Heart right ventricle (tissue), 16 donors: ENCODE measurements at places on chromosomes 7 and 10. TPM values are rescaled to one million over a fixed set of nuclear protein-coding genes. Genes with fewer than 3 reads are reported as not detected.
A peak's percentile ranks its signal among the peaks of the same experiment; 100 is the strongest.

The ZNF680 gene
- polyA plus RNA-seq, result 2.9 TPM

The CNPY1 gene
- polyA plus RNA-seq, result not detected

The OPN4 gene
- 0.29 TPM for polyA plus RNA-seq

The PAPOLB gene
- polyA plus RNA-seq, result 0.01 TPM

The CRTAC1 gene
- 0.22 TPM for polyA plus RNA-seq

The SPDYE8 gene
- not detected for polyA plus RNA-seq

The GPR158 gene
- under 0.01 TPM for polyA plus RNA-seq

The ARID5B gene
- polyA plus RNA-seq, result 5.8 TPM

- no peak overlapping the region for H3K27ac ChIP-seq
- peaks cover 6% of the 10 kb centered on the region for H3K27me3 ChIP-seq
- H3K4me1 ChIP-seq, result no peaks in the 10 kb centered on the region
- no peak overlapping the region for H3K4me3 ChIP-seq
- DNase-seq, result no peak
- no peaks in the 10 kb centered on the region for H3K36me3 ChIP-seq
Observed at GRCh38 chr7:26135551-26135950, 16.4 kb upstream of the NFE2L3 start.

DNA sequence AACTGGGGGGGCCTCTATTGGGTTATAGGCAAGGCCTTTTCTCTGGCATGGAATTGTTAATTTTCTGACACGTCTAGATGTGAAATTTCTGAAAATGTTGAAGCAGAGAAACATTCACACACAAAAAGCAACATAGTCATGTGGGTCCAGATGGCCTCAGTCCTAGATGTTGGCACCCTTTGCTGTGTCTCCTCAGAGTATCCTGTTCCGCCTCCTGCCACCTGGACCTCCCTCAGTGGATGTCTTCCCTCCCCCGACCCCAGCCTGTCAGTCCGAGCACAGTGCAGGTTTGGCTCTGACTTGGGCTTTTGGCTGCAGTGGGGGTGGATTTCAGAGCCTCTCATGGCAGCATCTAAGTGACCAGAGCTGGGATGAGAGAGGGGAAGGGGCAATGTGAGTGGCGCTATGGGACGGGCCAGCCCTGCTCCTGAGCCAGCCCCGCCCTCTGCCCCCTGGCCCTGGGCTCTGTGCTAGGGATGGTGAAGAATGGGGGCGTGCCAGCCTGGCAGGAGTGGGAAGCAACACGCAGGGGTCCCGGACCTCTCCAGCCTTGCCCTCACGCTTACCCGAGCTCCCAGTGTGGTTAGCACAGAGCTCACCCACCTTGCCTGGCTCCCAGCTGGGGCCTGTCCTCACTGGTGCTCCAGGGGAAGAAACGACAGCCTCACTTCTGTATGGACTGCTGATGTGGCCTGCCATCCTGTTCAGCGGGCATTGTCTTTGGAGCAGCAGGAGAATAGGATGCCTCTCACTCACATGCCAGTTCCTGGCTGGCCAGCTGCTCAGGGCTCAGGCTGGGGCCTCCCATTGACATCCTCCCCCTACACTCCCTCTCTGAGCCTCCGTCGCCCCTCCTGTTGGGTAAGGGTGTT is 6.2 kb downstream of the ATP6V0E2 start:
- no peaks in the 10 kb centered on the region for H3K27me3 ChIP-seq
- H3K36me3 ChIP-seq, result no peaks in the 10 kb centered on the region
- H3K27ac ChIP-seq, result no peak overlapping the region

DNA sequence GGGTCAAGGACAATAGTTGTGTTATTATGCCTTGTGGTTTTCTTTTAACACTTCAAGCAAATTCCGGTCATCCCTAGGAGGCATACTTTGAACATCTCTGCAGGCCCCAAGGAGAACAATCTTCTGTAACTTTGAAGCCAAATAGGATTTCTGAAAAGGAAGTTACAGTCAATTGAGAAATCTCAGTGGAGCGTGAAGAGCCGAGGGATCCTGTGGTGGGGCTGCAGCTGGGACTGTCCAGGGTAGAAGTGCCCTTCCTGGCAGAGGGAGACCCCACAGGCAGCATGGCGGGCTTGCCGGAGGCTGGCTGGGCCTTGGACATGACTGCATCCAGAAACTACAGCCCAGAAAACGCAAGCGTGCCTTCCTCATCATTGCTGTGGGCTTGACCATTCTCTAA is 179.7 kb downstream of the PTPN20 start:
- no peaks in the 10 kb centered on the region for H3K4me1 ChIP-seq
- H3K36me3 ChIP-seq, result no peaks in the 10 kb centered on the region
- H3K27me3 ChIP-seq, result no peaks in the 10 kb centered on the region
- DNase-seq, result no peak
- H3K4me3 ChIP-seq, result no peak overlapping the region

- H3K4me1 ChIP-seq, result no peaks in the 10 kb centered on the region
- H3K27ac ChIP-seq, result no peak overlapping the region
- DNase-seq, result no peak
- no peak overlapping the region for H3K4me3 ChIP-seq
- no peaks in the 10 kb centered on the region for H3K36me3 ChIP-seq
Observed at GRCh38 chr7:151888079-151889067, 11.5 kb upstream of the PRKAG2 start.

- peak; percentile 34 for DNase-seq
- H3K4me1 ChIP-seq, result peaks cover 34% of the 10 kb centered on the region
- no peaks in the 10 kb centered on the region for H3K36me3 ChIP-seq
- no peak overlapping the region for H3K4me3 ChIP-seq
- no peaks in the 10 kb centered on the region for H3K27me3 ChIP-seq
Observed at GRCh38 chr7:132419542-132419941, 156.7 kb downstream of the PLXNA4 start.

GRCh38 chr7:104820836-104821535 is 193.0 kb upstream of the KMT2E start:
- H3K27ac ChIP-seq, result no peak overlapping the region
- DNase-seq, result no peak
- H3K4me3 ChIP-seq, result no peak overlapping the region
- no peaks in the 10 kb centered on the region for H3K27me3 ChIP-seq

DNA sequence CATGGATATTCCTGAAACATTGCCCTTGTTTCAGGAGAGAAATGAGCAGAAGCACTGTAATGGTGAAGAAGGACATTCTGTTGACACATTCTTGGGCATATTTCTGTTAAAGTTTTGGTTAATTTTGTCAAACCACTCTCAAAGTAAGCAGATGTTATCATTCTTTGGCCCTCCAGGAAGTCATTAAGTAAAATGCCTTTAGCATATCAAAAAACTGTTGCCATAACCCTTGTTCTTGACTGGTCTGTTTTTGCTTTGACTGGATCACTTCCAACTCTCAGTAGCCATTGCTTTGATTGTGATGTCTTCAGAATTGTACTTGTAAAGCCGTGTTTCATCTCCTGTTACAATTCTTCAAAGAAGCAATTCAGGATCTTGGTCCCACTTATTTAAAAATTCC is 404.3 kb upstream of the LRRTM3 start:
- H3K4me3 ChIP-seq, result no peak overlapping the region
- H3K27ac ChIP-seq, result no peak overlapping the region
- no peak for DNase-seq
- no peaks in the 10 kb centered on the region for H3K36me3 ChIP-seq

DNA sequence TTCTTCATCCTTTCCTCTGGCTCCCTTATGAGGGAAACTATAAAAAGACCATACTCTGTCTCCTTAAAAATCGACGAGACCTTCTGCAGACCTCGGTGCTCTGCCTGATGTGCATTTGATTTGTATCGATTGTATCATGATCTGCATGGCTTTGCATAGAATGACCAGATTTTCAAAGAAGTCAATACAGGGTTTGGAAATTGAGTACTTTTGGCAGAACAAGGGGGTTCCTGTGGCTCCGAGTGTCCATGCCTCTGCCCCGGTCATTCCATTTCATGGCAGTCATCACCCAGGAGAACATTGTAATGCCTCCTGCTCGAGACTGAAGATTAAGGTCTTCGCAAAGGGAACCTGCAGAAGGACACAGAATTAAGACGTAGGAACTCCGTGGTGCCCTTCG is 685 bp downstream of the CASP2 start:
- H3K4me3 ChIP-seq, result peak overlapping the region; percentile 98
- H3K27ac ChIP-seq, result peak overlapping the region; percentile 99
- peaks cover 37% of the 10 kb centered on the region for H3K4me1 ChIP-seq
- DNase-seq, result no peak

- DNase-seq, result peak; percentile 85
- peaks cover 26% of the 10 kb centered on the region for H3K4me1 ChIP-seq
Observed at GRCh38 chr7:191981-192649, at the start of gene FAM20C. Gene FAM20C (plus strand): TSS chr7:192571. CDS start chr7:193200, 629 bp downstream.

DNA sequence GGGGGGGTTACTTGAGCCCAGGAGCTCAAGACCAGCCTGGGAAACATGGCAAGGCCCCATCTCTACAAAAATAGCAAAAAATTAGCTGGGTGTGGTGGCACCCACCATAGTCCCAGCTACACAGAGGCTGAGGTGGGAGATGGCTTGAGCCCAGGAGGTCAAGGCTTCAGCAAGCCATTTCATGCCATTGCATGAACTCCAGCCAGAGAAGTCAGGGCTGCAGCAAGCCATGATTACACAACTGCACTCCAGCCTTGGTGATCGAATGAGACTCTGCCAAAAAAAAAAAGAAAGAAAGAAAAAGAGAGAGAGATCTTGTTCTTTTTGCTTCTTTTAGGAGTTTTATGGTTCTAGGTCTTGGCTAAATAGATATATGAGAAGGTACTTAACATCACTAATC is 200.2 kb upstream of the PHYHIPL start:
- H3K4me3 ChIP-seq, result no peak overlapping the region
- no peaks in the 10 kb centered on the region for H3K27me3 ChIP-seq
- no peak overlapping the region for H3K27ac ChIP-seq
- DNase-seq, result no peak
- H3K36me3 ChIP-seq, result no peaks in the 10 kb centered on the region
- no peaks in the 10 kb centered on the region for H3K4me1 ChIP-seq

DNA sequence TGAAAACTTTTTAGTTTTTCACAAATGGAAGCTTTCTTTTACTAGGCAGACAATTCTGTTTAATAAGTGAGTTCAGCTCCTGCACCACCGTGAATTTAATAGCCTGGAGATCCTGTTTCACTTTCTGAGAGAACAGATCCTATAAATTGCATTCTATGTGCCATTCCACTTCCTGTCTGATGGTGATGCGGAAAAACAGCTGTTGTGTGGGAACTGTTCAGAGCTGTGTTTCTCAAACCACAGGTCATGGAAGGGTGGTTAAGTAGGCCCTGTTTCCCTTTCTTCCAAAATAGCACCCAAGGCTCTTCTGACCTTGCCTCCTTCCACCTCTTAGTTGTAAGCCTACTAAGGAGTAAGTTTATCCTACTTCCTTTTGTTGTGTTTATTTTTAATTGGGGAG is 97.2 kb upstream of the DKK1 start:
- peaks cover 14% of the 10 kb centered on the region for H3K4me1 ChIP-seq
- H3K4me3 ChIP-seq, result no peak overlapping the region
- H3K27ac ChIP-seq, result no peak overlapping the region
- H3K27me3 ChIP-seq, result no peaks in the 10 kb centered on the region
- H3K36me3 ChIP-seq, result no peaks in the 10 kb centered on the region
